ENCODE measurements at places on chromosomes 1 and 21.
A peak's percentile ranks its signal among the peaks of the same experiment; 100 is the strongest.

- no peak overlapping the region for H3K4me3 ChIP-seq
- H3K27me3 ChIP-seq, result no peaks in the 10 kb centered on the region
- no peak overlapping the region for H3K27ac ChIP-seq
- no peak for DNase-seq
Observed at GRCh38 chr1:85608851-85609250, 28.3 kb downstream of the CCN1 start.

- no peak overlapping the region for H3K27ac ChIP-seq
- no peaks in the 10 kb centered on the region for H3K27me3 ChIP-seq
- no peak overlapping the region for H3K4me3 ChIP-seq
- no peaks in the 10 kb centered on the region for H3K4me1 ChIP-seq
- H3K36me3 ChIP-seq, result no peaks in the 10 kb centered on the region
Observed at GRCh38 chr1:63909526-63909925, 135.7 kb downstream of the ROR1 start.

DNA sequence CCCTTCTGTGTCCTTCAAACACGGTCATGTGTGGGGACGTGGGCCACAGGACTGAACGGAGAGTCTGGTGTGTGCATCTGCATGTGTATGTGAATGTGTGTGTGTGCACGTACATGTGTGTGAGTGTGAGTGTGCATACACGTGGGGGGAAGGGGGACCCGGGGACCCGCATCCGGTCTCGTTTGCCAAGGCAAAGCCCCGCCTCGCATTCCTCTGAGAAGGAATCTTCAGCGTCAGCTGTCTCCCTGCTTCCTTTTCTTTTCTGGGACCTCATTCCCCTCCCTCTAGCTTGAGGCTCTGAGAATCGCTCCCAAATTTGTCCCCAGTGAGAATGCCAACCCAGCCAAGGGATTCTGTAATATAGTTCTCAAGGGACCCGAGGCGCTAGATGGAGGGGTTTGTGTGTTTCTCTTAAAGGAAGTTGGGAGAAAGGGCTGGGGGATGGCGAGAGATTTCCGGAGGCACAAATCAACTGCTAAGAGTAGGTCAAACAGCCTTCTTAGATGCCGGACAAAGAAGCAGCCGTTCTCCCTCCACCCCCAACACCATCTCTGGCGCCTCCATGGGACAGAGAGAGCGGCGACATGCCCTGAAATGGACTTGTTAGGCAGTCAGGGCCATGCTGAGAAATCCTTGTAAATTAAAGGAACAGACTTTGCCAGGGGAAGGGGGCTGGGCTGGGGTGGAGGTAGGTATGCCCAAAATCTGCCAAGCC, 6.6 kb downstream of the IFFO2 start:
- peak; percentile 42 for DNase-seq
- no peaks in the 10 kb centered on the region for H3K27me3 ChIP-seq
- H3K36me3 ChIP-seq, result peaks cover 14% of the 10 kb centered on the region
- H3K27ac ChIP-seq, result peak overlapping the region; percentile 93
- peaks cover 95% of the 10 kb centered on the region for H3K4me1 ChIP-seq

GRCh38 chr1:27388337-27389005, 4.0 kb upstream of the GPR3 start:
- H3K4me1 ChIP-seq, result peaks cover 15% of the 10 kb centered on the region
- H3K36me3 ChIP-seq, result no peaks in the 10 kb centered on the region
- no peaks in the 10 kb centered on the region for H3K27me3 ChIP-seq
- DNase-seq, result peak; percentile 86
- H3K4me3 ChIP-seq, result no peak overlapping the region

DNA sequence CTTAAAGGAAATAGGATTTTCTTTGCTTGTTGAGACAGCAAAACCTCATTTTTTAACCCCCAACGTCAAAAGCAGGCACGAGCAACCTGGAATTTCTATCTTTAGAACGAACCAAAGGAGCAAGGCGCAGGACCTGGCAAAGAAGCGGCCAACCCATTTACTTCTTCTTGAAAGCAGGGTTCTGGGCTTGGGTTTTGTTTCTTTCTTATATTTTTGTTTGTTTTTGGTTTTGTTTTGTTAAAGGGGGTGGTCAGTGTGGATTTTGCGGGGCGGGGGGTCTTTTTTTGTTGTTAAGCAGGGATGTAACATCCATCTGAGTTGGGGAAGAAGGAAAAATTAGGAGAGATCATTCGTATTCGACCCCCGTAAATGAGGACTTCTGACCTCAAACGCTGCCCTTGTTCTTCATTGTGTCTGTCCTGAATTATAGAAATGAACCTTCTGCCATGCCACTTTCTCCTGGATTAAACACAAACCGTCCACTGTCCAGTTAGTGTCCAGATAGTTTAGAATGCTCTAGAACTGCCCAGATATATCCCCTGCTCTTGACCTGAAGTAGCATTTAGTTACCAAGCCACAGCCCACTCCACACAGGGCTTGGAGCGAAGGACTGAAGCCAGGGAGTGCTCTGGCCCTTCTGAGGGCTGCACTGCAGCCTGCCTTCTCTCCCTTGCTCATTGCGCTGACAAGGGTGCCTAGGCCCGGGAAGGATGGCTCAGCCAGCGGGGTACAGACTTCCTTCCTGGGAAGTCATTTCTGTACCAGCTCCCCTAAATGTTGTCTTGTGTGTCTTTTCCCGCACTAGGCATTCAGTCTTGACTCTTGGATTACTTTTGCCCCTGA, 909 bp upstream of the APP start:
- H3K27ac ChIP-seq, result no peak overlapping the region
- H3K4me3 ChIP-seq, result peak overlapping the region; percentile 89
- peaks cover 17% of the 10 kb centered on the region for H3K4me1 ChIP-seq
- DNase-seq, result no peak
- peaks cover 10% of the 10 kb centered on the region for H3K27me3 ChIP-seq

GRCh38 chr1:235622936-235623779, 26.4 kb downstream of the GNG4 start:
- no peak overlapping the region for H3K27ac ChIP-seq
- H3K27me3 ChIP-seq, result peaks cover 8% of the 10 kb centered on the region
- H3K36me3 ChIP-seq, result no peaks in the 10 kb centered on the region
- no peak for DNase-seq
- no peak overlapping the region for H3K4me3 ChIP-seq

Measured in activated CD8-positive, alpha-beta T cell treated with anti-CD3 and anti-CD28 coated beads for 36 hours (primary cell).